Testis (tissue), 5 donors: ENCODE measurements at places on chromosomes 16 and 17. TPM values are rescaled to one million over a fixed set of nuclear protein-coding genes. Genes with fewer than 3 reads are reported as not detected.

The CSH2 gene
- not detected for total RNA-seq

- no peak overlapping the region for H3K27ac ChIP-seq
- H3K4me1 ChIP-seq, result peaks cover 76% of the 10 kb centered on the region
- H3K27me3 ChIP-seq, result no peaks in the 10 kb centered on the region
- no peaks in the 10 kb centered on the region for H3K36me3 ChIP-seq
These were observed 26.9 kb downstream of the SEC14L1 start for GRCh38 chr17:77167472-77168306.

- H3K4me3 ChIP-seq, result no peak overlapping the region
- no peaks in the 10 kb centered on the region for H3K36me3 ChIP-seq
These were observed 90.6 kb upstream of the LHX1 start for GRCh38 chr17:36846410-36847292.

The MPV17L gene
- total RNA-seq, result 9.5 TPM

The LRRC3C gene
- total RNA-seq, result not detected

The CTRB1 gene
- not detected for total RNA-seq

DNA sequence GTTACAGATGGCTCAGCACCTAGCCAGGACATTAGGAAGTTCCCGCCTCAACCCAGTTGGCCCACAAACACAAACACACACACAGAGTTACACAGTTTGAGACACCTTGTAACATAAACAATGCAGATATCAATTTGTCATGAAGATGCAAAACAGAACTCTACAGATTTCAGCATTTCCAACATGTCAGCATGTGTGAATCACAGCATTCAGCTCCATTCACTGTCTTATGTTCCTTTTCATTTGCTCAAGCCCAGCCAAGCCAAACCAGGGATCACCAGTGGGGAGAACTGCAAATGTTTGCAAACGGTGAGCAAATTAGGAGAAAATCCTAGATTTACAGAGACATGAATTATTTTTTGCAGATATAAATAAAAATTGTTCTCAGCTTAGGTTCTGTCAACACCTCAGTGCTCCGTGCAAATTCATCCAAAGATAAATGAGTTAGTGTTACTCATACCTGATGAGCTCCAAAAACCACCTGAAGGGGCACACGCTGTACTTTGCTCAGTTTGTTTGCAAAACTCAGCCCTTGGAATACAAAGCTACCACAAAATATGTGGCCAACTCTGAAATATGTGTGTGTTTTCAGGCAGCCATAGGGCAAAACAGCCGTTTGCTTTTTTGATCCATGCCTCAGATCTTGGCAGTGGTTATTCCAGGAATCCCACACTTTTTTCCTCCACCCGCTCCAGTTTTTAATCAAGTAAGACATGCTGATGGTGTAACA is 16.3 kb upstream of the COX10 start:
- DNase-seq, result no peak
- no peak overlapping the region for H3K4me3 ChIP-seq
- H3K36me3 ChIP-seq, result no peaks in the 10 kb centered on the region

- peak overlapping the region; percentile 97 for H3K4me3 ChIP-seq
- DNase-seq, result peak; percentile 63
- H3K4me1 ChIP-seq, result peaks cover 18% of the 10 kb centered on the region
- H3K27ac ChIP-seq, result peak overlapping the region; percentile 99
- H3K36me3 ChIP-seq, result no peaks in the 10 kb centered on the region
These were observed 545 bp downstream of the ARHGAP17 start for GRCh38 chr16:25014500-25015147.

- H3K4me1 ChIP-seq, result no peaks in the 10 kb centered on the region
- no peak overlapping the region for H3K27ac ChIP-seq
- no peaks in the 10 kb centered on the region for H3K36me3 ChIP-seq
- DNase-seq, result no peak
- no peak overlapping the region for H3K4me3 ChIP-seq
These were observed 27.6 kb upstream of the ST6GALNAC2 start for GRCh38 chr17:76612977-76613851.

GRCh38 chr17:30565073-30565935 is 88.1 kb downstream of the GOSR1 start:
- no peak for DNase-seq
- no peak overlapping the region for H3K4me3 ChIP-seq
- H3K36me3 ChIP-seq, result no peaks in the 10 kb centered on the region
- no peaks in the 10 kb centered on the region for H3K27me3 ChIP-seq
- no peaks in the 10 kb centered on the region for H3K4me1 ChIP-seq
- H3K27ac ChIP-seq, result no peak overlapping the region

DNA sequence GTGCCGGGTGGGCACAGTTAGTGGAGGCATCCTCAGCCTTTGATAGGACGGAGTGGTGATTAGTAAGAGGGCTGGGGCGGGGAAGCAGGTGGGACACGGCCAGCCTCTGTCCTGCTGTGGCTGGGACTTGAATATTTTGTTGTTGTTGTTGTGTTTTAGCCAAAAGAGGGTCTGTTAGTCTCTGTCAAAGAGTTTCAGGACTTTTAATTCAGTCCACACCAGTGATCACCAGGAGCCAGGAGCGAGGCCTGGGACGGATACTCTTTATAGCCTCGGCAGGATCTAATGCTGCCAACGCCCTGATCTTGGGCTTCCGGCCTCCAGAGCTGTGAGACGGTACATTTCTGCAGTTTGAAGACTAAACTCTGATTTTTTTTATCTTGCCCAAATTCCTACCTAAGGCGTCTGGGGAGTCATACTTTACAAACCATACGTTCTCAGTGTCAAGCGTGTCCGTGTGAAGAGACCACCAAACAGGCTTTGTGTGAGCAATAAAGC is 2.9 kb upstream of the RNF213 start:
- H3K36me3 ChIP-seq, result no peaks in the 10 kb centered on the region
- H3K4me1 ChIP-seq, result peaks cover 18% of the 10 kb centered on the region
- no peaks in the 10 kb centered on the region for H3K27me3 ChIP-seq
- no peak overlapping the region for H3K4me3 ChIP-seq
- no peak overlapping the region for H3K27ac ChIP-seq
- no peak for DNase-seq

The MYH1 gene
- total RNA-seq, result 0.47 TPM

GRCh38 chr17:22461460-22462145 is 769.3 kb downstream of the KCNJ18 start:
- no peak for DNase-seq
- H3K4me1 ChIP-seq, result no peaks in the 10 kb centered on the region
- no peaks in the 10 kb centered on the region for H3K27me3 ChIP-seq
- H3K4me3 ChIP-seq, result no peak overlapping the region

DNA sequence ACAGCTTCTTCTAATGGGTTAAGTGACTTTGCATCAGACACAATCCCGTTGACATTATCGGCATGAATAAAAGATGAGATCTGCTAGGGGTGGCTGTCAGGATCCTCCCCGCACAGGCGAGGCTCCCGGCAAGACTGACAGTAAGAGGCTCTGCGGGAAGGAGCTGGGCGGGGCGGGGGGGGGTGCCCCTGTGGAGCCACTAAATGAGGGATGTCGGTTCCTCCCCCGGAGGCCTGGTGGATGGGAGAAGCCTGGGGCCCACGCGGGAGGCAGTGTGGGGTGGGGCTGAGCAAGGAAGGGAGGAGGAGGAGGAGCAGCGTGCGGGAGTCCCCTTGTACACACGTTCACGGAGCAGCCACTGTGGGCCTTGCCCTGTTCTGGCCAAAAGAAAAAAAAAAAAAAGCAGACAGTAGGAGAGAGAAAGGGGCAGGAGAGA is 190.9 kb upstream of the GSE1 start:
- no peak overlapping the region for H3K4me3 ChIP-seq
- no peak overlapping the region for H3K27ac ChIP-seq
- no peaks in the 10 kb centered on the region for H3K36me3 ChIP-seq

- H3K27me3 ChIP-seq, result no peaks in the 10 kb centered on the region
- H3K4me1 ChIP-seq, result peaks cover 19% of the 10 kb centered on the region
- no peak overlapping the region for H3K4me3 ChIP-seq
- peak; percentile 63 for DNase-seq
- no peak overlapping the region for H3K27ac ChIP-seq
- no peaks in the 10 kb centered on the region for H3K36me3 ChIP-seq
These were observed 2.5 kb downstream of the LGALS9 start for GRCh38 chr17:27633312-27634025.

The HS3ST3B1 gene
- total RNA-seq, result 1.5 TPM

DNA sequence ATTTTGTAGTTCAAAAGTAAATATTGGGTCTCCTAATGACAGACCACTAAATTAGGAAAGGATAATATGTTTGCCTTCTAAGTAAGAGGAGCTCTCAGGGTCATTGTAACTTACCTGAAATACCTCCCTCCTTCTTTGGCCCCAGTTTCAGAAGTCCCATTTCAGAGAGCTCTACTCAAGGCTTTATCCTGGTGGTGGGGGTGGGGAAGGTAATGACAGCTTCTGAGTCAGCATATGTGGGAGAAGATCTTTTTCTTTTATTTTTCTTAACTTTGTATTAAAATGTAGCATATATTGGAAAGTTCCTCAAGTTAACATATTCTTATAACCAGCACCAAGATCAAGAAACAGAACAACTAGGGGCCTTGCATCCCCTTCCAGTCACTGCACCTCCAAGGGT is 16.9 kb upstream of the GINS3 start:
- no peaks in the 10 kb centered on the region for H3K27me3 ChIP-seq
- no peak overlapping the region for H3K27ac ChIP-seq
- H3K36me3 ChIP-seq, result no peaks in the 10 kb centered on the region

DNA sequence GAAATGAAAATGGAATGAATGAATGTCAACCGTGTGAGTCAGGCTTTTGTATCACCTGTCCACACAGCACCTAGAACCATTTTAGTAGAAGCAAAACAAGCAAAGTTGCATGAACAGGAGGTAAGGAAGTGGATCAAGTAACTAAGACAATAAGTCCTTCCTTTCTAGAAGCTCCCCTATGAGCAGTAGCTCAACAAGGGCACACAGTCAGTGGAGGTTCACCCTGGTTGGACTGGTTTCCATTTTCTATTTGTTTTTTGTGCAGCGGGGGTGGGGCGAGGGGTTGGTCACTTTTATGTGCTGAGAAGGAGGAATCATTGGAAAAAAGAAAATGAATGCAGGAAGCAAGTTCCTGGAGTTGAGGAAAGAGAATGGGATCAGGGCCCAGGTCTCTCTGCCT is 4.0 kb upstream of the HSBP1 start:
- no peaks in the 10 kb centered on the region for H3K36me3 ChIP-seq
- no peak overlapping the region for H3K27ac ChIP-seq
- no peak for DNase-seq
- no peak overlapping the region for H3K4me3 ChIP-seq

- DNase-seq, result no peak
- H3K27me3 ChIP-seq, result no peaks in the 10 kb centered on the region
- H3K4me3 ChIP-seq, result no peak overlapping the region
- H3K36me3 ChIP-seq, result no peaks in the 10 kb centered on the region
These were observed 7.7 kb upstream of the KCNH6 start for GRCh38 chr17:63515426-63515825.

DNA sequence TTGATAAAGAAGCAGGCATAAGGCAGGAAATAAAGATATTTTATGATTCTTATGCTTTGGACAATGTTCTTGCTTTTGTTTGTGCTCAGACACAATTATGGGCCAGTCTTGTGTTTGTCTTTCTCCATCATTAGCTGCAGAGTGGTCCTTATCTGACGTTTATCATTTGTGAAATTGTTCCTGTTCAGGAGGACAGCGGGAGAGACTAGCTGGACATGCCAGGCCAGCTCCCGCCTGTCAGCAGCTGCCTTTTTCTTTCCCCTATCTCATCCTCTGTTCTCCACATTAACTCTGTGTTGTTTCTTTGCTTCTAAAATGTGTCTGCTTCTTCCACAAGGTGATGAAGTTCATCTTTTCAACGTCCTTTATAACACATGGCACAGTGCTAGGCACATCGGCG is 333.5 kb downstream of the NPIPA8 start:
- H3K4me3 ChIP-seq, result no peak overlapping the region
- no peaks in the 10 kb centered on the region for H3K4me1 ChIP-seq
- no peaks in the 10 kb centered on the region for H3K27me3 ChIP-seq
- DNase-seq, result no peak
- H3K36me3 ChIP-seq, result no peaks in the 10 kb centered on the region
- no peak overlapping the region for H3K27ac ChIP-seq

DNA sequence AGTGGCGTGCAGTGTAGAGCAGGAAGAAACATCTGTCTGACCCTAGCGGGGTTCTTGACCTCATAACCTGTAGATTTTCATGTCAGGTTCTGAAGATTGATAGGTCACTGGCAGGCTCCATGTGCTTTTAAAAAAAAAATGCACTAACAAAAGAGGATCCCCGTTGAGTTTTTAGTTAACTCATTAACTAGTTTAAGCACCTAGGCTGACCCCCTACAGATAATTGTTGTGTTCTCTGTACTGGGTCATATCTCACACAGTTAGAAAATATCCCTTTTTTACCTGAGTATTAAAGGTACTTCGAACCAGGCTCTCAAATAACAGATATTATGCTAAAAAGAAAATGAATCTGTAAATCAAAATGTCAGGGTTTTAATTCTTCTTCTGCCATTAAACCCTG is 676.6 kb downstream of the CDH11 start:
- H3K36me3 ChIP-seq, result no peaks in the 10 kb centered on the region
- no peak overlapping the region for H3K27ac ChIP-seq
- no peaks in the 10 kb centered on the region for H3K4me1 ChIP-seq

DNA sequence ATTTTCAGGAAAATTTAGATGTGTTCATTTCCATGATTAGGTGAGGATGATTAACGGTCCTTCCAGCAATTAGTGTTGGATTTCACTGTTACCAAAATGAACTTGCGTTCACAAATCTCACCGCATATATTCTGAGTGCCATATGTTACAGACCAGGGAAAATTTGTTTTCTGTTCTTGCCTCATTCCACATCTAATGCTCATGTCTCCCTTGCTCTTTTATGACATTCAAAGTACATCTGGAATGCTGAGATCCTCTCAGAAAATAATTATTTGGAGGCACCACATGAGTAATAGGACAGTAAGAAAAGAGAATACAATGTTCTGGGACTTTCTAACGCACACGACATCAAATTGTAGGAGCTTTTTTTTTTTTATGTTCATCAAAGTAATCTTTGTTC is 406.5 kb downstream of the SHISA9 start:
- no peaks in the 10 kb centered on the region for H3K27me3 ChIP-seq
- H3K4me3 ChIP-seq, result no peak overlapping the region
- H3K4me1 ChIP-seq, result no peaks in the 10 kb centered on the region
- H3K36me3 ChIP-seq, result no peaks in the 10 kb centered on the region
- DNase-seq, result no peak
- no peak overlapping the region for H3K27ac ChIP-seq

- DNase-seq, result no peak
- no peaks in the 10 kb centered on the region for H3K36me3 ChIP-seq
- H3K4me1 ChIP-seq, result peaks cover 26% of the 10 kb centered on the region
- H3K27ac ChIP-seq, result peak within 1 kb of the TSS; percentile 94
- H3K27me3 ChIP-seq, result no peaks in the 10 kb centered on the region
These were observed at the start of gene PROCA1 for GRCh38 chr17:28711723-28712031. Gene PROCA1 (minus strand): TSS chr17:28711888. CDS start chr17:28711660, 228 bp downstream.

DNA sequence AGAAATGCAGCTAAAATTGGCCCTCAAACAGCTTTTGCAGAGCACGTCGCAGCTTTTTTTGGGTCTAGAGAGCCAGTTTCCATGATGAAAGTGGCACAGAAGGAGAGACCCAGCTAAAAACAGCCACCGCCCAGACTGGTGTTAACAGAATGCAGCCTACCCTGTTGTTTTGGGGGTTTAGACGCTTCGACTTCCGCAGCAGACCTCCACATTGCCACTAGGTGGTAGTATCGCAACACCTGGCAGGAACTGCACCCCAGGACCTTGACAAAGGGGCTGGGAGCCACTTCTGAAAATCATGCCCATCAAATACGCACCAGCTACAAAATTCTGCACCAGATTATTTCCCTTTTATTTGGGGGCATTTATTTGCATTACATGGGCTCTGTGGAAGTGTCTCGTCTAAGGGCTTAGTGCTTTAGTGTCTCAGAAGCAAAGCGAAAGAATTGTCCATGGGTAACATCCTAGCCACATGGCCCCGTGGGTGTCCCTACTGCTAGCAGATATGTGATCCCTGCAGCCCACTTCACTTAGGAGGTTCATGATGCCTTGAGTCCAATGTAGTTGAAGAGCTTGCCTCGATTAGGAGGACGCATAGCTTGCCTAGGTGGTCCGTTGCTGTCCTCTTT is 167.1 kb downstream of the HAPSTR1 start:
- H3K27me3 ChIP-seq, result no peaks in the 10 kb centered on the region
- H3K36me3 ChIP-seq, result no peaks in the 10 kb centered on the region
- H3K4me1 ChIP-seq, result peaks cover 9% of the 10 kb centered on the region
- no peak overlapping the region for H3K4me3 ChIP-seq
- DNase-seq, result peak; percentile 34

The CCDC40 gene
- 43.6 TPM for total RNA-seq
